ENCODE measurements at places on chromosomes 12 and 14.

GRCh38 chr12:120067901-120068300, 48.7 kb downstream of the RAB35 start:
- DNase-seq = no peak

DNA sequence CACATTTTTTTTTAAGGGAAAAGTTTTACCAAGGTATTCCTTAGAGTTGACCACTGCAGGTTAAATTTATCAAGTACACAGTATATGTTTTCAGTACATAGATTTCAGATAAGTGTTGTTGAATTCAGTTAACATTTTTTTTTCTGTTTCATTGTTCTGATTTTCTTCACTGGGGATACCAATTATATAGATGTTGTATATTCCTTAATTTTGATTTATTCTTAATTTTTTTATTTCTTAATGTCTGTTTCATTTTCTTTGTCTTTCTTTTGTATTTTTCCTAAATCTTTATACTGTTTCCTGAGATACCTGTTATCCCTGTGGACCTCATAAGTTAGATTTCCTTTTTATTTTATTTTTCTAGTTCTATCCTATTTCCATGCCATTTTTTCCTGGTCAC, 234.8 kb downstream of the TTC6 start:
- DNase-seq = no peak

DNA sequence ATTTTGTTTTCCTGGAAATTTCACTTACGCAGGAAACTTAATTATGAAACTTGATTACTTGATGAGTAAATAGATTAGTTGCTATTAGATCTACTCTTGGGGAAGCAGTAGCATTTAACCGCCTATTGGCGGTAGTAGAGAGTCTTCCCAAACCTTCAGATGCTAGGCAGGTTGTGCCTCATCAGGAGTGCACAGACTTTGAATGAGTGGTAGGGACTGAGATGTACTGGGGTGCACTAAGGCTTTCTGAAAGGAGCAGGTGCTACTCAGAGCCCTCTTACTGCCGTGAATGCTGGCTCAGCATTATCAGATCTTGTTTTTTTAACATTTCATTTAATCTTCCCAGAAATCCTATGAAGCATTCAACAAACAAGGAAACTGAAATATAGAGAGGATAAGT, 7.7 kb downstream of the GATC start:
- DNase-seq = no peak

DNA sequence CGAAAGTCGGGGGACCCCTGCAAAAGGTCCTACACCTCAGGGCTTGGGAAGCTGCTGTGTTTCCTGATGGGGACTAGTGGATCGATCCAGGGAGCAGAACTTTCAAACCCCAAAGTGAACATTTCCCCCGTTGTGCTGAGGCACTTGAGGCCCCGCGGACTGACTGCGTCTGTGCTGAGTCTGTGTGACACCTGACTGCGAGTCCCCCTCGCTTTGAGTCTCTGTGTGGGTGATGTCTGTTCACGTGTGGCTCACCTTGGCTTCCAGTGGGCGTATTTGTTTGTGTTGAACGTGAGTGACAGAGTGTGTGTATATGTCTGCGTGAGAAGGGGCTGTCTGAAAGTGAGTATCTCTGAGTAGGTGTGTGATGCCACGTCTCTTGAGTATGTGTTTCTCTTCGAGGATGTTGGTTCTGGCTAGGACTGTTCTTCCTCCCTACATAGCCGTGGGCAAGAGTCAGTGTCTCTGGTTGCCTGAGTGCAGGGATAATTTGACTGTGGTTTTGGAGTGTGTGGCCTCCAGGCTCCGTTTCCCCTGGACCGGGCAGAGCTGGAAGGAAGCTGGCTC, 1.3 kb downstream of the TEAD4 start:
- DNase-seq = no peak

GRCh38 chr14:71103662-71104484, 196.6 kb downstream of the PCNX1 start:
- DNase-seq = no peak

GRCh38 chr12:72037006-72037795, 98.6 kb downstream of the TPH2 start:
- DNase-seq = no peak

GRCh38 chr14:92953526-92953925, 30.6 kb downstream of the CHGA start:
- DNase-seq = no peak

- no peak for DNase-seq
Measured at GRCh38 chr14:53226553-53226952, 73.4 kb upstream of the DDHD1 start.

GRCh38 chr14:49950275-49951228, 57.7 kb downstream of the ARF6 start:
- DNase-seq = no peak

GRCh38 chr12:3592856-3593625, 102.0 kb downstream of the PRMT8 start:
- DNase-seq = no peak

GRCh38 chr12:57836442-57837375, 9.8 kb downstream of the CTDSP2 start:
- no peak for DNase-seq

GRCh38 chr12:32841061-32841460, 55.5 kb downstream of the PKP2 start:
- no peak for DNase-seq

DNA sequence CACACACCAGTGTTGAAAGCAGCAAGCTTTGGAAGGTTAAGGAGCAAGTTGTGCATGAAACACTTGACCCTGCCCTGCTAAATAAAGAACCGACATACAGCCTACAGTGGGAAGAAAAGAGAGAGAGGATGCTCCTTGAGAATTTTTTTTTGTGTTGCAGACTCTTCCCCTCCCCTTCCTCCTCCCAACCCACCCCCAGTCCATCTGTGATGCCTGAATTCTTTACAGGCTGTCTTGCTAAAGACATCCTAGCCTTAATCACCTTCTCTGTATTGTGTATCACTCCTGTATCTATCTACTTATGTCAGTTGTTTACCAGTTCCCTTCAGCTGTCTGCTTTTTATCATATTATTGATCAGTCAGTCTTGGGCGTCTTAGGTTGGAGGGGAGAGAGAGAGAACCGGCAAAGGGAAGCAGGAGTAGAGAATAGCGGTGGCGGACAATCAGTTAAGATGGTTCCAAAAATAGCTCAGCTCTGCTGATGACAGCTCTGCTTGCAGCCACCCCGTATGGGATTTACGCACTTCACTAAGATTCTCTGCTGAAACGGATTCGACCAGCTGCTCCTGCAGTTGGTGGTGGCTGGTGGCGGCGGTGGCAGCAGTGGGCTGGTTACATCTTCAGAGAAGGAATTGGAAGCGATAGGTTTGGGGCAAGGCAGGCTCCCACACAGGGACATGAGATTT, 664.7 kb downstream of the NRXN3 start:
- no peak for DNase-seq

DNA sequence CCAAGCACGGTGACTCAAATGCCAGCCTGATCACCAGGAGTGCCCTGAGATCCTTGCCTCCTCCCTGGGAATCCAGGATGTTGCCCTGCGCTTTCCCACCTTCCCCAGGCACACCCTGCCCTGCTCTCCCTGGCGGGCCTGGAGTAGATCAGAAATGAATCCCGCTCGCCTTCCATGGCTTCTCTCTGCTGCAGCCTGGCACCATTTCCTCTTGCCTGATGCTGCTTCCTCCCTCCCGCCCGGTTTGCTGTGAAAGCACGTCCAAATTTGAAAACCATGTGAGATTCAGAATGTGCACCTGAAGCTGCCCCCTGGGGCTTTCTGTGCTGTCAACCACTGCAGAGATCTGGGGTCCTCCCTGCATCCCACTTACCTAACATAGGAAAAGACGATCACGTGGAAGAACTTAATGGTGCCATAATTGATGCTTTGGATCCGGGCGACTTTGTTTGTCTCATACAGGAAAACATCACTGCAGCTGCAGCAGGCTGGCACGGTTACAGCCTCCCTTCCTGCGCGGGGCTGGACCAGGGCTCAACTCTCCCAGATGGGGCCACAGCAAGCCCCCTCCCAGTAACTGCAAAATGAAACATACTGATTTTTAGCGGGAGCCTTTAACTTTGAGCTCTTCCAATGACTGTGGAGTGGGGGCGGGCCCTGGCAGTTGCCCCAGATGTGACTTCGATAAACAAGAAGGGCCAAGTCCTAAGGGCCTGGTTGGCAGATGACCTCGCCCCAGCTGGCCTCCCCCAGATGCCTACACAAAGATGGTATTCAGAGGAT, 24.9 kb upstream of the C12orf76 start:
- no peak for DNase-seq

GRCh38 chr12:16008421-16008824, 97.3 kb downstream of the DERA start:
- DNase-seq = no peak

GRCh38 chr12:130761537-130762318, 45.6 kb upstream of the RIMBP2 start:
- peak; percentile 40 for DNase-seq

DNA sequence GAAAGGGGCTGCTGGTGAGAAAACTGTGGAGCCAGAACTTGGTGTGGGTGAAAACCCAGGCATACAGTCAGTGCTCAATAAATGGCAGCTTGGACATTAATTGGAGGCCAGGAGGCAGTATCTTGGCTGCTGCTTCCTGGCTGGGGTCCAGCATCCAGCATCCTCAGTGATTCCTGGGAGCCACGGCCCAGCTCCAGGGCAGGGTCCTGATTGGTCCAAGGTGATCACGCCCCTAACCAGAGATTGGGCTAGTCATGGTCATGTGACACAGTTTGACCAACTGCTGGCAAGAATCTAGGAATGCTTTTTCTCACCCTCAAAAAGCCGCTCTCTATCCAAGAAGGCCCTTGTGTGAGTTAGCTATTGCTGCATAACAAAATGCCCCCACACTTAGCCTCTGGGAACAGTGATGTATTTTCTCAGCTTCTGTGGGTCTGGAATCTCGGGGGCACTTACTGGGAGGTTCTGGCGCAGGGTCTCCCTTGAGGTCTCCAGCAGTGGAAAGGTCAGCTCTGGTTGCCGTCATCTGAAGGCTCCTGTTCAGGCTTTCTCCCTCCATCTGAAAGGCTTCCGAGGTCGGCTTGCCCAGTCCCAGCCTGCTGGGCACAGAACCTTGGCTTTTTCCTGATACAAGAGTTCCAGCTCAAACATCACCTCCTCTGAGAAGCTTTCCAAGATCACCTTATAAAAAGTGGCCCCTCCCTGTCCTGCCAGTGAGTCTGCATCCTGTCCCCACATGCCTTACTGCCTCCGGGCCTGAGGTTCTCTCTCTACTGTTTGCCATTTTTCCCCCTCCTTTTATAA, 119.2 kb upstream of the NCOR2 start:
- no peak for DNase-seq

DNA sequence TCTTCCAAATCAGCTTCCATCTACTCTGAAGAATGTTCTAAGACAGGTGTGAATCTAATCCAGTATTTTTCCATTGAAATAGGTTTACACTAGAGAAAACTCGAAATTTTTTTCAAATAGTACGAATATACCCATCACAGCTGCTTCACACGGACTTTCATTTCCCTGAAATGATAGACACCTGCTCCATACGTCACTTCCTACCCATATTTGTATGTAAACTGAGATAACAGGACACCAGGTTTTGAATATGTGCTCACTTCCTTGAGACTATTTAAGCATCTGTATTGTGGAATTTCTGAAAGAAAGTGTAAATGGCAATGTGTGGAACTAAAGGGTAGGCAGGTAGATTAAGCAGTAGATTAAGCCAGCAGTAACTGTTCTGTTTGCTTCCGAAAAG, 13.4 kb upstream of the ITPR2 start:
- no peak for DNase-seq

DNA sequence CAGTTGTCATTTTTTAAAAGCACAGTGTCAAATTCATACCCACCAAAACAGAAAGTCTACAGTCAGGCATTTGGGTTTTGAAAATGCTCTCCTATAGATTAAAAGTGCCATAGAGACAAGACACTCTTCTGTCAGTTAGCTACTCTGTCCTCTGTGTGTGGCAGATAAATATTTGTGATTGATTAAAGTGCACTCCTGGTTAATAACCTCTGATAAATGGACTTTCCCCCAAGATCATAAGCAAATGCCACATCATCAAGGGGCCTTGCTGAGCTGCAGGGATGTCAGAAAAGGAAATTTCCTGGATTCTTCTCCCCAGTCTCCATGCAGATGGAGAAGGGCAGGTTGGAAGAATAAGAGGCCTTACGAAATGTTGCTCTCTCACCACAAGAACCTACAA, 1329.5 kb upstream of the TMEM132C start:
- no peak for DNase-seq

GRCh38 chr12:32240831-32241230, 134.2 kb downstream of the BICD1 start:
- no peak for DNase-seq

DNA sequence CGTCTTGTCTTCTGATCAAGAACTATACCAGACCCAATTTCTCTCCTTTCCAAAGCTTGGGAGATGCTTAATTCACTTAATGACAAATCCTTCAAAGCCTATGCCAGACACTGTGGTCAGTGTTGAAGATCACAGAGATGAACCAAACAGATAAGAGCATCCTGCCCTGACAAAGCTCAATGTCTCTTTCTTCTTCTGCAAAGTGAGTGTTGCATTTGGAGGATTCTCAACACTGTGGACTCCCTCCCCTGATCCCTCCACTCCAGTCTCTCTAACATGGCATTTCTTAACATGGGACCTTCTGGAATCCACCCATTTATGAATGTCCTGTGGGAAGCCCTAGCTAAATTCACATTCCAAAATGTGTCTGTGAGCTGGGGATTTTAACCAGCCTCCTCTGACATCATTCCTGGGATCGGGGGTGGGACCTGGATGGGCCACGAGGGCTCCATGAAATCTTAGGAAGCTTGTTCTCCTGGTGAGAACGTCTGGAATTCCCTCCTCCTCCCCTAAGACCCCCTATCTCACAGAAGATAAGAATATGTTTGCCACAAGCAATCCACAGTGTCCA, 20.3 kb downstream of the SYNE3 start:
- no peak for DNase-seq

DNA sequence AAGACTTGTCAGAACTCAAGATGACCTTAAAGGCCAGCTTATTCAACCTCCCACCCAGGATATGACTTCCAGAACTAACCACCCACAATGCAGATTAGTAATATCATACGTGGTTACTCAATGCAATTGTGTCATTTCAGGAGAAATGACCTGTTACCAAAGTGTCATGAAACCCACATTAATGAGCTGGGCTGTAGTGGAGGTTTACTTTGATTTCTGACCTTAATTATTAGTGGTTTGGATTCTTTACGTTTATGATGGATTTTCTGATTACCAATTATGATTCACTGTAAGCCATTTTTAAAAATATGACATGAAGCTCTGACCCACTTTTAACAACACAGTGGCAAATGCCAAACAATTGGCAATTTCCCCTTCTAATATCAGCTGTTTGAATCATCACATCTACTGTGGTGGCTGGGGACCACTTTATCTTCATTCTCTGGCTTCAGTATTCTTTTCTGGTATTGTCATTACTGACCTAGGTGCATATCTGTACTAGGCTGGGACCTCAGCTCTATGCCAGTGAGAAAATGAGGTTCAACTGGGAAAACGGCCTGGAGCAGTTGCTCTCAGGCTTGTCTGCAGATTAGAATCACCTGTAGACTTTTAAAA, 223.3 kb downstream of the RGS6 start:
- DNase-seq = no peak

DNA sequence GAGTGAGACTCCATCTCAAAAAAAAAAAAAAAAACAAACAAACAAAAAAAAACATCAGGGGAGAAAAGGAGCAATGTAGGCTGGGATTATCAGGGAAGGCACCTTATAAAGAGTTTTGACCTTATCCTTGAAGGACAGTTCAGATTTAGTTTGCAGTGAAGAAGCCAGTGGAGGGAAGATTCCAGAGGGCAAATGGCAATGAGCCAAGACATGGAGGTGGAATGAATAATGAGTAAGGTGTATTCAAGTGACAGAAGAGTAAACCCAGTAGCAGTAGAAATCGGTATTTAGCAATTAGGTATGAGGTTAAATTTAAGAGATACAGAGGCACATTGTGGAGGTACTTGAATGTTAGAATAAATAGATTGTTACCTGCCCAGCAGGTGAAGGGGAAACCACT, 2.2 kb upstream of the DUSP16 start:
- no peak for DNase-seq

All from stimulated activated CD8-positive, alpha-beta memory T cell treated with anti-CD3 and anti-CD28 coated beads, Interleukin-7, amount 100 ng/mL, for 24 hours (primary cell).